Lung microvascular endothelial cell (primary cell): ENCODE measurements at places on chromosomes 16 and 17.

GRCh38 chr16:84266451-84266850 lies 26.6 kb upstream of the KCNG4 start:
- DNase-seq = peak; percentile 68

DNA sequence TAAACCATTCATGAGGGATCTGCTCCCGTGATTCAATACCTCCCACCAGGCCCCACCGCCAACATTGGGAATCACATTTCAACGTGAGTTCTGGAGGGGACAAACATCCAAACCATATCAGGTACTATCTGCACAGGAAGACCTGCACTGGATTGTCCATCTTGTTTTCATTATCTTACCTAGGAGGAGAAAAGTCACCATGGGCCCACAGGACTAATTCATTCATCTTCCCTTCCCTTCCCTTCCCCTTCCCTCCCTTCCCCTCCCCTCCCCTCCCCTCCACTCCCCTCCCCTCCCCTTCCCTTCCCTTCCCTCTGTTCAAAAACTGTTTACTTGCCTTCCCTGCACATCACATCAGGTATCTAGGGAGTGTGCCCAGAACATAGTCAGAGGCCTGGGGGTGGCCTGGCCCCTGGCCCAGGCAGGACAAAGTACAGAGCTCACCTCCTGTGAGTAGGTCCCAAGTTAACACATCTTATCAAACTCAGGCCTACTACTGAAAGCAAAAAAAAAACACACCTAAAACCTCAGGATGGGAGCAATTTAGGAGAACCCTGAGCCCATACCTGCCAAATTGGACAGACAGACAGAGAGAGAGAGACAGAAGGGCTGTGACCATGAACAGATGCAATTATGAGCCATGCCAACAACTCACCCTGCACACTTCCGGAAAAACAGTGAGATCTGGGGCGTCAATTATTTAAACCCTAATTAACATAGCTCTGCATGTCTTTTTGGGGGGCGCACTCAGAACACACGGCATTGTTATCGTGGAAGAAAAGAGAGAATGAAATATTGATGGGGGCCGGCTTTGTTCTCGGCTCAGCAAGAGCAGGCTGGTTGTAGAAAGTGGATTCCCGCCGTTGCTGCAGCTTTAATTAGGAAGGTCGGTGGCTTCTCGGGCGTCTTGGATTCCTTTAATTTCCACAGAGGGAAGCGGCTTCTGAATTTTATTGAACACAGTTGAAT lies 151.2 kb downstream of the IRX5 start:
- no peak for DNase-seq

- DNase-seq = no peak
These were observed 5.2 kb upstream of the KRT25 start for GRCh38 chr17:40760105-40761016.

DNA sequence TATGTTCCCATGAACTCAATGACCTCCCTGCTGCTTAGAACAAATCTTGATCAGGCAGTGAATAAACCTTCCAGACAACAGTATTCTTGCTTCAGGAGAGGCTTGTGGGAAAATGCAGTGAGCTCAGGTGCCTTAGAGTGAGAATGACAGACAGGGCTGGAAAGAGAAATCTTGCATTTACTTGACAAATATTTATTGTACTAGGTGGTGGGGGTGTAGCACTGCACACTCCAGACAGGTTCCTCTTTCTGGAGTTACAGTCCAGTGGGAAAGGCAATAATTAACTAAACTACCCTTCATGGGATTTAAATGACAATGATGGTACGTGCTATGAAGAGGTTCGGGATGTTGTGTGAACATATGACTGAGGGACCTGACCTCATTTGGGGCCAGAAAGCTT lies 182.9 kb downstream of the SHISA9 start:
- no peak for DNase-seq

DNA sequence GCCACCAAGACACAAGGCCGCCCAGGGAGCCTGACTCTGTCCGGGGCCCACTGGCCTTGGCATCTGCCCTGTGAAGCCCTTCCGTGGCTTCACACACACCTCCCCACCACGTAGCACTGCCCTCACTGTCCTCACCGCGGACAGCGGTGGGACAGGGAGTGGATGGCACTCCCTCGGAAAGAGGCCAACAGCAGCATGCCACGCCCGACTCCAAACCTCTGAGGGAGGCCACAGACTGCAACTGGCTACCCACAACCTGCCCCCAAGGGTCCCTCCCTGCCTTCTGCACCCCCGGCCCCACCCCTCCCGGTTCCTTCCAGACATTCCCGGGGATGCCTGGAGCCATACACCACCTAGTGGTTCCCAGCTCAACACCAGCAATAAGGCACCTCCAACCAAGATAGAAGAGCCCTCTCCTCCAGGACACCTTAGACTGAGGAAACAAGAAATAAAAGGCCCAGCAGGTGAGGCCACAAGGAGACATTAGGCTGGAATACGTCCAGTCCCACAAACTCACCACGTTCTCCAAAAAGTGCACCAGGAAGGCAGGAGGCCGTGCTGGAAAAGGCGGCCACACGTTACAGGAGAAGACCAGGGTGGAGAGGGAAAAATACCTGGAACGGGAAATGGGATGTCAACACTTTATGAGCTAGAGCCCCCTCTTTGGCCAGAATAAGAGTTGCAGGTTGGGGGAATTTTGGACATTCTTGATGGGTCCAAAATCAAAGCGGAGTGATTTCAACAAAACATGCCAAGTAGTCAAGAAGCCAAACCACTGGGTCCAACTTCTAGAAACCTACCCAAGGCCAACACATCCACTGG lies 310.0 kb downstream of the SOX9 start:
- DNase-seq = no peak

- DNase-seq = no peak
These were observed 52.8 kb downstream of the SOX9 start for GRCh38 chr17:72173499-72174116.

GRCh38 chr16:79656553-79657115 lies 56.1 kb upstream of the MAF start:
- no peak for DNase-seq

DNA sequence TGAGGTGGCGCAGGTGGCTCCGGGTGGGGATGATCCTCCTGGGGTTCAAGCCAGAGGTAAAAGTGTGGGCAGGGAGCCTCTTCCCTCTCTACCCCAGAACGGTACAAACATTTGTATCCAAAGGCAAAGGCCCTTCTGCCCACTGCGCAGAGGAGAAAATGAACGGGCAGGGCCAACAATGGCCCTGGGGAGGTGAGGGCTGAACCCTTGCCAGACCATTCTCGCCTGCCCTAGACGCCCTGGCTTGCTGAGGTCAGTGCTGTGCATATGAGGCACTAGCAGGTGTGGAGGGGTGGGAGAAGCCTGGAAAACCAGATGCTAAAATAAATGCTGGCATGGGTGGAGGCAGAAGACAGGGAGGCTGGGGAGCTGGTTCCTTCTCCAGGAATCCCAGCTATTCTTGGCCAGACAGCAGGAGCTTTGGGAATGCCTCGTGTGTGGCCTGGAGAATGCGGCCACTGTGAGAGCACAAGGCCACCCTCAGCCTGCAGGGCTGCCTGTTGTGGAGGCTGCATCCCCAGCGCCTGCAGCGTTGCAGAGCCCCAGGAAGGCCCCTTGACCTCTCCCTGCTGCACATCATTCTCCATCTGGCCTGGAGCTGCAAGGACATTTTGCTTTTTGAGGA lies 4.5 kb downstream of the C17orf50 start:
- DNase-seq = no peak

- peak; percentile 93 for DNase-seq
These were observed 2.1 kb downstream of the CPPED1 start for GRCh38 chr16:12801511-12802042.

DNA sequence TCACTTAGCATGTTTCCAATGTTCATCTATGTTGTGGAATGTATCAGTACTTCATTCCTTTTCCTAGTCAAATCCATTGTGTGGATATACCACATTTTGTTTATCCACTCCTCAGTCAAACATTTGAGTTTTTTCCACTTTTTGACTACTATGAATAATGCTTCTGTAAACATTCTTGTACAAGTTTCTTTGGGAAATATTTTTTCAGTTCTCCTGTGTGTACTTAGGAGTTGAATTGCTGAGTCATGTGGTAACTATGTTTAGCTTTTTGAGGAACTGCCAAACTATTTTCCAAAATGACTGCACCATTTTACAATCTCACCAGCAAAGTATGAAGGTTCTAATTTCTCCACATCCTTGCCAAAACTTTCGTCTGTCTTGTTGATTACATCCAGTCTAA lies 223.7 kb upstream of the AXIN2 start:
- peak; percentile 95 for DNase-seq

DNA sequence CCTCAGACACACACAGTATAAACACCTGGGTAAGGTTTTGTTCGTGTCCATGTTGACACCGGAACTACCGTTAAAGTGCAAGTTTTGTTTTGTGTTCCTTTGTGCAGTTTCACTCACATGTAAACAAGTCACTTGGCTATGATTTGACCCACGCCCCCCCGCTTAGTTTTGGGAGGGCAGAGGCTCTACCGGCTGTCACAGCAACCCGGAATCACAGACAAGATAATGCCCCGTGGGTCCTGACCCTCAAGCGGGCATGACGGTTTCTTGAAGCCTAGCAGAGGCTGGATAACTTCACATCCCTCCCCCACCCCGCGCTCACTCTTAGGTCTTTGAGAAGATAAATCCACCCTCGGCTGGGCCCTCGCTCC lies 1.7 kb downstream of the RASD1 start:
- peak; percentile 11 for DNase-seq

DNA sequence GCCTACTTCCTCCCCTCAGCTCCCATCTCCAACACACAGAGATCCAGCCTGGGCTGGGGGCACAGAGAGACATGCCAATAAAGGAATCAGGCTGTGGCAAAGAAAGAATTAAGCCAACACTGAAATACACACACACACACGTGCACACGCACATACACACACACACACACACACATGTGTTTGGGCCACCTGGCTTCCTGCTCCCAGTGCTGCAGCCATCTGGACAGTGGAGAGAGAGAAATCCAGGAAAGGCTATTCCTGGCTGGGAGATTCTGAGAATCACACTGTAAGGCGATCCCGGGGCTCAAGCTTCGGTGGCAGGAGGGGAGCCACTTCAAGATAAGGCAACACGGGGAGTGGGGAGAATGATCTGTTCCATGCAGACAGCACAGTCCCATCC lies 72.4 kb downstream of the NOG start:
- DNase-seq = no peak

GRCh38 chr16:87618216-87618615 lies 15.9 kb downstream of the JPH3 start:
- no peak for DNase-seq

DNA sequence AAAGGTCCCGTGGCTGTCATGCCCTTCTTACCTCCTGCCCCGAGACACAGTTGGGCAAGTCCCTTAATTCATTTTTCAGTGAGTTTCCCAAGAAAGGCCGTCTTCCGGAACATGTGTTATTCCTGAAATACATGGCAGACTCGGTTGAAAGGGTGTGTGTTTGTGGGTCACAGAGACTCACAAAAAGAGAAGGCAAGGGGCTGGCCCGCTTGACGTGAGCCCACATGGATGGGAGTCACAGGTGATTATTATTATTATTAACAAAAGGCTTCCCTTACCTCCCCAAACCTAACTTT lies 34.1 kb upstream of the CCR7 start:
- no peak for DNase-seq

DNA sequence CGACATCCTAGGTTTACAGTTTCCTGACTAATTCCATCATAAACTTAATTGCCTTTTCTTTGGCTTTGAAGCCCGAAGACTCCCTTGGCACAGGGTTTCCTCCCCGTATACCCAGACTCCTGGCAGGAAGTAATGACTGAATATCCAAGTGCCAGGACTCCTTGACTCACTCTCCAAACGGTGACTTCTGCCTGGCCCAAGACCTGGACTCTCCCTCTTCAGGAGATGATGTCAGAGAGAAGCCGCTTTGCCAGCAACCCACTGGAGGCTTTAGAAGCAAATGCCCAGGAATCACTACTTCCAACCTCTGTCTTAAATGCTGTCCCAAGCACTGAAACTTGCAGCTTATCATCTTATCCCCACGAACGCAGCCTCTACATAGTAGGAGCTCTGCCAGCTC lies 146.5 kb downstream of the RGS9 start:
- DNase-seq = peak; percentile 75

- peak; percentile 56 for DNase-seq
These were observed at the start of gene NDRG4 for GRCh38 chr16:58499615-58500351. Gene NDRG4 (plus strand): TSS chr16:58500143. CDS start chr16:58500249, 106 bp downstream.

GRCh38 chr17:10216213-10216938 lies 18.0 kb upstream of the GAS7 start:
- DNase-seq = no peak

GRCh38 chr17:72426948-72427760 lies 306.3 kb downstream of the SOX9 start:
- no peak for DNase-seq

DNA sequence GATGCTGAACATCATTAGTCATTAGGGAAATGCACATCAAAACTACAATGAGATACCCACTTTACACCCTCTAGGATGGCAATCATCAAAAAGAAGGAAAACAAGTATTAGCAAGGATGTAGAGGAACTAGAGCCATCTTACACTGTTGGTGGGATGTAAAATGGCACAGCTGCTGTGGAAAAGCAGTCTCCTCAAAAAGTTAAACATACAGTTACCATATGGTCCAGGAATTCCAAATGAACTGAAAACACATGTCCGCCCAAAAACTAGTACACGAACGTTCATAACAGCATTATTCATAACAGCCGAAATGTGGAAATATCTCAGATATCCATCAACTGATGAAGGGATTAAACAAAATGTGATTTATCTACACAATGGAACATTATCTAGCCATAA lies 7.0 kb downstream of the FBF1 start:
- no peak for DNase-seq

GRCh38 chr17:16938496-16939207 lies 33.3 kb downstream of the TNFRSF13B start:
- DNase-seq = no peak

DNA sequence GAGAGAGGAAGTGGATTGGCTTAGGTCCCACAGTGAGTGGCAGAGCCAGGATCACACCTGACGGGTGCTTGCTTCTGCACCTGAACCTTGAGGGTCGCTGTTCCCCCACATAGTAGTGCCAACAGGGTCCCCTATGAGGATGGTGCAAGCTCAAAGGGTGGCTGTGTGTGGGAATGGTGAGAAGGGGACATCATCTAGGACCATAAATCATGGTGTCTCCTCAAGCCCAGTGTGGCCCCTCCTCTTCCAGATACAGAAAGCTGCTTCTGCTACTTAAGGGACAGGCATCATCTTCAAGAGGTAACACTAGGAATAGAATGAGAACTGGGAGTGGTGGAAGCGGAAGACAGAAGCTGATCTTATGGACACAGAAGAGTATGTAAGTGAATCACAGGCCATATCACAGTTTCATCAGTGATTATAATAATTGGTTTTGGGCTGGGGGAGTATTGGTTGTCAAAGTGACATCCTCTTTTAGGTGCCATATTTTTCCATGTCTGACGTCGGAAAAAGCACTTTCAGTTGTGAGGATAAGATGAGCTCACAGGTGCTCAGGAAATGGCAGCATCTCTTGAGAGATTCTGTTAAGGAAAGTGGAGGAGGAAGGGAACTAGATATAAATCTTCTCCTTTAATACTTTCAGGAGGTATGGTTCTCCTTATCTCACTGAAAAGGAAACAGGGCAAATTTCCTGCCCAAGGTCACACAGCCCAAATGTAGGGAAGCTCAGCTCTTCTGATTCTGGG lies 83.2 kb upstream of the HNF1B start:
- no peak for DNase-seq
